ENCODE measurements at places on chromosomes 12 and 14. TPM values are rescaled to one million over a fixed set of nuclear protein-coding genes. Genes with fewer than 3 reads are reported as not detected.

The KRT83 gene
- 0.33 TPM for total RNA-seq

- DNase-seq = no peak
These were observed 2.9 kb upstream of the B3GNT4 start for GRCh38 chr12:122200541-122201175.

The GNB3 gene
- total RNA-seq = 0.14 TPM

GRCh38 chr12:121196902-121197301 is 13.0 kb upstream of the P2RX4 start:
- DNase-seq = peak; percentile 14

- DNase-seq = no peak
These were observed 4.6 kb downstream of the APPL2 start for GRCh38 chr12:105231396-105231795.

Data from thymus (tissue), 14 donors.